Umbilical cord (tissue), 2 donors: ENCODE measurements at places on chromosomes 11 and 22. TPM values are rescaled to one million over a fixed set of nuclear protein-coding genes. Genes with fewer than 3 reads are reported as not detected.

DNA sequence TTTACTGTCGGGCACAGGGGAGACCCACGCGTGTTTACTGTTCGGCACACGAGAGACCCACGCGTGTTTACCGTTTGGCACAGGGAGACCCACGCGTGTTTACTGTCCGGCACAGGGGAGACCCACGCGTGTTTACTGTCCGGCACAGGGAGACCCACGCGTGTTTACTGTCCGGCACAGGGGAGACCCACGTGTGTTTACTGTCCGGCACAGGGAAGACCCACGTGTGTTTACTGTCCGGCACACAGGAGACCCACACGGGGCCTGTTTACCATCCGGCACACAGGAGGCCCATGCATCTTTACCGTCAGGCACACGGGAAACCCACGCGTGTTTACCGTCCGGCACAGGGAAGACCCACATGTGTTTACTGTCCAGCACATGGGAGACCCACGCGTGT lies 525.1 kb downstream of the BRD1 start:
- no peak for DNase-seq

DNA sequence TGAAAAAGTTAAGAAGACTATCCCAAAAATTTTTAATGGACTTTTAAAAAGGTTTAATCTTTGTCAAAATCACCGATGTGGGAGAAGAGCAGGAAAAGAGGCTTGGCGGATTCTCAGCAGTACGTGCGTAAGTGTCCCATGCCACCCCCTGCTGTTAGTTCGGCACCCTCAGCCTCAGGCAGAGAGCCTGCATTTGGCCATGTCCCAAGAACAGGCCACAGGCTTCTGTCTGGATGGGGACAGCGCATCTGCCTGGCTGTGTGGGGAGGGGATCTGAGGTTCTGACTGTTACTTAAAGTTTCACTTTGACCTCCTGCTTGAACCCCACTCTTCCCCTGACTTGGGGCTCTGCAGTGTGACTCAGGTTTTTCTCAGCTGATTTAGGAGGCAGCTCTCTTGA lies 35.3 kb downstream of the EXT2 start:
- no peak for DNase-seq

DNA sequence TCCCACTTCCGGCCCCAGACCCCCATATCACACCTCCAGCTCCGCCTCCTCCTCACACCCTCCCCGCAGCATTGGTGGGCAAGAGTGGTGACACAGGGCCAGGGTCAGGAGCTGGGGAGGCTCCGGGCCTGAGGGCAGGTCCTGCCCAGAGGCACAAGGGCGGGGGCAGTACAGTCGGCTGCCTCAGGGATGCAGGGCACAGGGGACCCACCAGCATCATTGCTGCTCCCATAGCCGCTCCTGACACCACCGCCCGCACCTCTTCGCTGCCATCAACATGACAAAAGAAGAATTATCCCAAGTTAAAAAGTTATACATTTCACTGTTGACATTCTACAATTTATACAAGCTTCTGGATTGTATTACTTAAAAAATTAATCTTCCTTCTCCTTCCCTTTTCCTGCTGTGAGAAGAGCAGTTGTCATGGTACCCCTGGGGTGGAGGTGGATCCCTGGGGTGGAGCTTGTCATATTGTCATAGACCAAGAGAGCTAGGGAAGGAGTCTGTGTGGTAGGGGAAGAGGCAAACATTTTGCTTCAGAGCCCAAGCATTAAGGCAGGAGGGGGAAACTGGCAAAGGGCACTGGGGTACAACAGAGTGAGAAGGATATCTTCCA lies 4.1 kb downstream of the SBF2 start:
- no peak for DNase-seq

DNA sequence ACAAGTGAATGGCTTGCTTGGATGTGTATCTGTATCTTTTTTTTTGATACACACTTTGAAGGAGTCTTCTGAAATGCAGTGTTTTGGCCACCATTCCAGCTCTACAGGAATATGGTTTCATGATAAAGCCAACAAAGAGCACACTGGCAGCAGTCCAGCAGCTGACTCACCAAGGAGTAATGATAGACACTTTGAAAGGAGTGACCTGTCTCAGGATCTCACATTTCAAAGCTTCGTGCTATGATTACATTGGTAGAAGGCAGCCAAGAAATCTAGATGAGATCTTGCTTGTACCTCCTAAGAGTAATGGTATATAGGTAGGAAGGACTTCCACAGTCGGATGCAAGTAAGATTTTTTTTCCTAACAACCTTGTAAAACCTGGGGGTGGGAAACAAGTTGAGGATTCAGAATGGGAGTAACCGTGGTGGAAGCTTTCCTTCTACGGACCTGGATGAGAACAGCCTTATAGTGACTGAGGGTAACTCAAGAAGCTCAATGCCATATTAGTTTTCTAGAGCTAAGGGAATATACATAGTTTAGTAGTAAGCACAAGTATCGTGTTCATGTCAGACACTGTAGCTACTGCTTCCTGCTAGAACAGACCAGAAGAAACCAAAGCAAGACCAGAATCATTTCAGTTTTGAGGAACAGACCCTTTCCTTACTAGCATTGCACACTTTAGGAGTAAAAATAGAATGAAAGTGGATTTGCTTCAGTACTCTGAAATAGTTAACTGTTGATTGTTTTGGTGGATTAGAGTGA lies 25.0 kb downstream of the MTMR3 start:
- DNase-seq, result peak; percentile 93

- DNase-seq, result peak; percentile 96
Measured at GRCh38 chr11:75562048-75562835, at the start of gene SERPINH1. TSS of gene SERPINH1 (plus strand) at chr11:75562253. CDS start at chr11:75566350, 4,097 bp downstream.

GRCh38 chr11:45677770-45678512 lies 12.5 kb upstream of the CHST1 start:
- DNase-seq, result no peak

The ART1 gene
- total RNA-seq, result not detected

The PRR33 gene
- total RNA-seq, result not detected

The C22orf31 gene
- total RNA-seq, result not detected

The DCHS1 gene
- total RNA-seq, result 37.6 TPM

The OR52H1 gene
- 1.7 TPM for total RNA-seq
